Skeletal muscle cell (primary cell): ENCODE measurements at places on chromosomes 5 and 9.

DNA sequence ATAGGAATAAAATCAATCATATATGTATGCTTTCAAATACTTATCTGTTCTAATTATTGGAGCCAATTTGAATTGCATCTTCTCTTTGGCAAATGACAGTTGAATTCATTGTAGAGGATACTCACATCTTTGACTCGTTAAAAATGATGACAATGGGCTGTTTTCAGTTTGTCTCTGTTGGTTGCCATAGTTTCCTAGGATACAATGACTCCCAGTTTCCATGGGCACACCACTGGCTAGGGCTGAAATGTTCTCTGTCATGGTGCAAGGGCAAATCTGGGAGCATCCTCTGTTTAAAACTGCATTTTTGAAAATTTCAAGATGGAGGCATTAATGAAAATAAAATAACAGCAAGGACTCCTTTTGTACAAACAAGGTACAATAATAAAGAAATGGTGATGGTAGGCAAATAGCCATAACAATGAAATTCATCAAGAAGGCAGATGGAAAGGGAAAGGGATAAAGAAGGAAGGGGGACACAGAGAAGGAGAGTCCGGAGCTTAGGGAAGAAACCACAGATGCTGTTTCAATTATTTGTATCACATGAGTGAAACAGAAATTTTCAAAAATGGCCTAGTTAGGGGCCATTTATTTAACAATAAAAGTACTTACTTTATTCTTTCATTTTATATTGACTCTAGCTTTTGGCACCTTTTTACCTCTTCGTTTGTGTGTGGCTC is 378.8 kb upstream of the SEMA6A start:
- DNase-seq: no peak

- DNase-seq: no peak
Measured at GRCh38 chr9:85443190-85443598, 298.6 kb downstream of the AGTPBP1 start.

DNA sequence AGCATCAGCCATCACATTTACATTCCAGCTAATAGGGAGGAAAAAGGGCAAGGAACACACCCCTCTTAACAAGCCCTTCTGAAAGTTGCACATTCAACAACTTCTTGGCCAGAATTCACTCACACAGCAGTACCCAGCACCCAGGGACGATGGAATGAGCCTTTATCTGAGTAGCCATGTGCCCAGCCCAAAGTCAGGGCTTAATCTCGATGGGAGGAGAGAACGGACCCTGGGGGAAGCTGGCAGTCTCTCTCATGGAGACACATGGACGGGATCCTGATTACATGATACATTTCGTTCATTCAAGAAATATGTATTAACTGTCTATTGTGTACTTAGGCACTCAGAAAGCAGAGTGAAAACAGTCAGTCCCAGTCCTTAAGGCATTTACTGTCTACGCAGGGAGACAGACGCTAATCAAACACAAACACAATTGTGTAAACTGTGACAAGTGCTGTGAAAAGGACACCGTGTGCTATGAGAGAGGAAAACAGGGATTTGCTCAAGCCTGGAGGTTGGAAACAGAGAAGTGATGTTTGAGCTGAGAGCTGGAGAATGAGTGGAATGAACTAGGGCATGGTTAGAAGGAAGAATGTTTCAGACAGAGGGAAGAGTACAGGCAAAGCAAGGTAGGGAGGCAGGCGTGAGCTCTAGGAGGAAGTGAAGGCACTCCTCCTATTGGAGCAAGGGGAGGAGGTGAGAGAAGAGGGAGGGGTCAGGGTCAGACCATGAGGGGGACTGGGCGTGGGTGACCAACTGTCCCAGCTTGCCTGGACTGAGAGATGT is 7.4 kb downstream of the OTULINL start:
- DNase-seq: no peak

GRCh38 chr5:126917918-126918614 is 112.3 kb downstream of the MARCHF3 start:
- peak; percentile 14 for DNase-seq

DNA sequence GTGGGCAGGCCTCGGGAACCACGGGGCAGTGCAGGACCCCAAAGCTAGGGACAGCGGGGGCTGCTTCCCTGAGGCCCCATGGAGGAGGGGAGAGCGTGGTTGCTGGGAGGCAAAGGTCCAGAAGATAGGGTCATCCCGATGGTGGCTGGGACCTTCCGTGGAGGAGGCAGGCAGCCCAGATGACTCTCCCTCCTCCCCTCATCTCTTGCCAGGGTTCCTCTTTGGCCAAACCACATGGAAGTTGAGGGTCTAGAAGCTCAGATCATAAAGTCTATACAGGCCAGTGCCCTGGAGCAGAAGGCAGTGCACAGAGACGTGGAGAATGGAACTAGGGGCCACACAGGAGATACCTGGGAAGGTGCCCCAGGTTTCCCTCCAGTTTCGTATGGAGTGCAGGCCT is 22.6 kb downstream of the DAB2IP start:
- DNase-seq: no peak

GRCh38 chr9:72951520-72952380 is 1.1 kb downstream of the ALDH1A1 start:
- no peak for DNase-seq

DNA sequence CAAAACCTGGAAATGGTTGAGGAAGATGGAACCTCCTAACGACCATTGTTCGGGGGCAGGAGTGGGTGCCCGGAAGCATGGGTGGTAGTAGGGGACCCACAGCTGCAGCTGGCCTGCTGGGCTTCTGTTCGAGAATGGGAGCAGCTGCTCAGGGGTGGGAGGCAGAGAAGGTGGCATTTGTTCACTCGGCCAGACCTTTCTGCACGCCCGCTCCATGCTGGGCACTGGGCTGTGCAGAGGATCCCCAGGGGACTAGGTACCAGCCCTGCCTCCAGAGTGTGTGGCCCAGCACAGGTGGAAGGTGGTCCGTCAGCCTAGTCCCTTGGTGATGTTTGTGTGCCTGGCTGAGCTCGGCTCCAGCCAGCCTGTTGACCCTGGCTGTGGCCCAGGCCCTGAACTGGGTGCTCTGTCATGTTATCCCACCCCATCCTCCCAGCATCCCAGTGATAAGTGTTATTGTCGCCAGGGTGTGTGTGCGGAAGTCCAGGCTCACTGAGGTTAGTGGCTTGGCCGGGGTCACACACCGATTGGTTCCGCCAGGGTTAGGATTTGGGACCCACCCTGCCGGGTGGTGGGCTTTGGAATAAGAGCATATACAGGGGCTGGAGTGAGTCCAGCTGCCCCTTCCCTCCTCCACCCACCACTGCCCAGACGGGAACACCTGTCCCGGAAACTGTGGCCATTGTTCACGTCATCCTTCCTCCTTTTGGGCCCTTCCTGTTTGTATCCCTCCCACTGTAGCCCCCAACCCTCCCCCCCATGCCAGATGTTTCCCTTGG is 4.8 kb downstream of the N4BP3 start:
- no peak for DNase-seq

DNA sequence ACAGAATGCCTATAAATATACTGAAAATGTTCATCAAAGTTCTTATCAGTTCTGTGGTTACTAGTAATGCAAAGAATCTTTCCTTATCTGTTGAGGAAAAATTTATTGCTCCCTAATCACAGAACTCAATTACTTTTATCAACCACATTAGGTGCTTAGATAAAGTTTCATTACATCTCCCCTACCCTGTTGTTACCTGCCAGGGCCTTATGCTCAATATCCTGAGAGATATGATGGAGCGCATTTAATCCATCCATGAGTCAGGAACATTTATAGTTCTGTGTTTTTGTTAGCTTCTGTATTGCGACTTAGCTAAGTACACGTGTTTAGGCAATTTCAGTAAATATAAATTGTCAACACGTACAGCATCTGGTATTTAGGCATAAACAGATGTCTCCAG is 164.3 kb upstream of the ST8SIA4 start:
- no peak for DNase-seq

- DNase-seq: peak; percentile 39
Measured at GRCh38 chr9:78035383-78035993, 3.9 kb upstream of the GNAQ start.

- DNase-seq: peak; percentile 23
Measured at GRCh38 chr9:129006328-129007034, 21.6 kb downstream of the SH3GLB2 start.

GRCh38 chr5:125175348-125176004 is 429.0 kb upstream of the ZNF608 start:
- DNase-seq: no peak

DNA sequence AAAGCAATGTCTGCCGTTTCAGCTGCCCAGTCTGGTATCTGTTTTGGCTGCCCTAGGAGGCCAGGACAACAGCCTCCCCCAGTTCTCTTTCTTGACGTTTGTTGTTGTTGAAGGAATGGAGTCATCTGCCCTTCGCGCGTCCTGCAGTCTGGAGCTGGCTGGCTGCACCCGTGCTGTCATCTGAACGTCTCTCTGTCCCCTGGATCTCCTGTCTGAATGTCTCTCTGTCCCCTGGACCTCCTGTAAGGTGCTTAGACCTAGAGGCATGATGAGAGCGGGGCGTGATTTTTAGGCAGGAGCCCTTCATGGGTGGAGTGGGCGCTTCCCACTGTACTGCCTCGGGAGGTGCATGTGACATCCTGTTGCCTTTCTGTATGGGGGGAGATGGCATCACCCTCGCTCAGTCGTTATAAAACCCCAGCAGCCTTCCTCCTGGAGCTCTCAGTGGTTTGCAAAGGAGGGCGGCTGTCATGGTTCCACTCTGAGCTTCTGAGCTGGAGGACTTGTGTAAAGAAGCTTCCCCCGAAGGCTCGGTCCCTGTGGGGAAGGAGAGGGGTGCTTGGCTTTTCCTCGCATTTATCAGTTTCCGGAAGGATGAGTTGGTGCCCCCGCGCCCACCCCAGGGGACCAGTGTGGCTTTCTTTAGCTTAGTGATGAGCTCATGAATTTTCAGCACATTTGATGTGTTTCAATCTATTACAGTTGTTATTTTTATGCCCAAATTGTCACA is 49.8 kb upstream of the OLFM1 start:
- no peak for DNase-seq

DNA sequence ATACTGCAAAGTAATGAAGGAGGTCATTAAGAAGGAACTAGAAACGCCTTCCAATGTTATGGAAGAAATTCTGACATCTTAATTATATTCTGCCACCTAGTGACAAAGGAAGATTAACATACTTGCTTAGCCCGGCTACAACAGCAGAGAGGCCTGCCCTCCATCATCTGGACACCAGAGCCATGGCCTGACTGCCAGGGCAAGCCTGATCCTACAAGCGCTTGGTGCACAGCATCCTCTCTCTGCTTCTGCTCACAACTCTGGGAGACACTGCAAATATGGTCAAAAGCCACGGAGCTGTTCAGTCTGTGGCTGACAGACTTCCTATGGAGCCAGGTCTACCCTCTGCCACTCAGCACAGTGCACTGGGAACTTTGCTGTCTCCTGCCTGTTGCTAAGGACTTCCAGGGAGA is 87.3 kb upstream of the SLC44A1 start:
- DNase-seq: no peak

- DNase-seq: peak; percentile 39
Measured at GRCh38 chr9:111992523-111992922, 95.9 kb downstream of the UGCG start.

DNA sequence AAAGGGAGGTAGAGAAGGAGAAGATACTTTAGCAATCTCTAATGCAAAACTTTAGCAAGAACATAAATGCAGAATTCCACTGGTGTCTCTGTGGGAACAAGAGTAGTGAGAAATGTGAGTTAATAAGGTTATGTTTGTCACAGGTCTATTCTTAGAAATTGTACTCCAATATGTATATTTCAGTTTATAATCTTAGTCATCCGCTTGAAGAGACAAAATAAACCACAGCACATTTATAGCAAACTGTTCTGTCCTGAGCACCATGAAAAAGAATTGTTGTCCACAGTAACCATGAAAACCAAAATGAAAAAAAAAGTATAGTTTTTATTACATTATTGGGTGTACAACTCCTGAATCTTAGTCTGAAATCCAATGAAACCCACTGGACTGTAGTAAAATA is 93.6 kb upstream of the TSLP start:
- no peak for DNase-seq

GRCh38 chr5:3198074-3198449 is 397.6 kb upstream of the IRX1 start:
- DNase-seq: no peak

DNA sequence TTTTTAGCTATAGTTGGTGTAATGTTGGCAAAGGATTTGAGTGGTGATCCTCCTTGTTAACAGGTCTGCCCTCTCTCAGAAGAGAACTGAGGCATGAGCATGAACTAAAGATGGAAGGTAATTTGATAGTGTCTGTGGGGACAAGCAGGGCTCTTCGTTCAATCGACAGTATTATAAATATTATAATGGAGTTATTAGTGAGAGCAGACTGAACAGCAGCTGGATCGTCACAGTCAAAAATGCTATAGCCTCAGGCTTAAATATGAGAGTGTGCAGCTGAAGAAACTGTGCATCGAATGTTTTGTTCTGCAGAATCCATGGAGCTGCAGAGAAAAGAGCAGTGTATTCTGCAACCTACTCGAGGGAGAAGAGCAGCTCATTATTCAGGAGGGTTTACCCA is 757.3 kb downstream of the DNAH5 start:
- DNase-seq: no peak

- no peak for DNase-seq
Measured at GRCh38 chr5:157180374-157181264, at the start of gene ITK. TSS of gene ITK (plus strand) at chr5:157180840. CDS start at chr5:157180978, 138 bp downstream.

DNA sequence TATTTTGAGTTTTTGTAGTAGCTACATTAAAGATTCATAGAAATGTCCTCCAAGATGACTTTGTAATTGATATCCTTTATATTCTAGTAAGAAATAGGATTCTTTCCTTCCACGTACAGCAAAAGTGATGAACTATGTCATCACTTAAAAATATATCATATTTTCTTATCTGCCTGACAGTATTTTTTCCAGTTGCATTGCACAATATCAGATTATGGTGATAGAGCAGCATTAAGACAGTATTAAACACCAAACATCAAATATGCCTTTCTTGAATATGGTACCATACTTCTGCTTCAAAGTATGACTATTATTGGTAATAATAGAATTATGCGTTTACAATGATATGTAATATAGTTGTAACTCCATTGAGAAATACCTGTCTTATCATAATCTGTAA is 919.8 kb upstream of the EDIL3 start:
- no peak for DNase-seq

DNA sequence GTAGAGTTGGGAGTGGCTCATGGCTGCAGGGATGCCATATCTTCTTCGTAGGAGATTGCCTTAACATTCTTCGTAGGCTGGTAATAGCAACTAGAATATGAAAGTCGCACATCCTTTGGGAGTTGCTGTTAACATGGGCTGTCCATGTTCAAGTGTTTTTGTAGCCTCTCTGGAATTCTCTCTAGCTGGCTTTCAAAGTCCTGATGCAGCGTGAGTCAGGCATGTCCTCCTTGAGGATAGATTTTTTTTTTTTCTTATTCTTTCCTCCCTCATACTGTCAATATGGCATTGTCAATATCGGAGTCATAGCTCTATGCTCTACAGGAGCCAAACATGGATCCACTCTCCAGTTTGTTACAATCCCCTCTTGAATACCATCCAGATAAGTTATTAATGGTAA is 494.8 kb upstream of the WWC1 start:
- no peak for DNase-seq
